Right atrium auricular region (tissue), 2 donors: ENCODE measurements at places on chromosomes 6 and 20.

- peak; percentile 62 for DNase-seq
Measured at GRCh38 chr6:33642897-33643296, 21.8 kb downstream of the ITPR3 start.

GRCh38 chr6:120112980-120113379, 763.4 kb upstream of the MAN1A1 start:
- DNase-seq: no peak

GRCh38 chr20:10565191-10565921, 108.4 kb downstream of the JAG1 start:
- DNase-seq: no peak

DNA sequence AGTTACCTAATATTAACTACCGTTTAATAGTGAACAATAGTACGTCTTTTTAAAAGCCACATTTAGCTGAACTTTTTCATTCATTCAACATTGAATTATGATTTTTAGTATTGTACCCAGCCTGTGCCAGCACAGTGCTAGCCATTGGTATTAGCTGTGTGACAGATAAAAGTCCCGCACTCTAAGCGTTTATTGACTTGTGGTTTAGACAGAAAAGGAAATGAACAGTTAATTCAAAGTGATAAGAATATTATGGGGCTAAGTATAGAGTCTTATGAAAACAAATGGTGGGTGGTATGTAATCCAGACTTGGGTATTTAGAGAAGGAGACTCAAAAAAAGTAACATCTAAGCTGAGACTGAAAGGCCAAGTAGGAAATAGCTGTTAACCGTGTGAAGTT, 202.3 kb downstream of the RPS12 start:
- DNase-seq: no peak

- peak; percentile 55 for DNase-seq
Measured at GRCh38 chr6:41056768-41057490, 3.9 kb downstream of the APOBEC2 start.

DNA sequence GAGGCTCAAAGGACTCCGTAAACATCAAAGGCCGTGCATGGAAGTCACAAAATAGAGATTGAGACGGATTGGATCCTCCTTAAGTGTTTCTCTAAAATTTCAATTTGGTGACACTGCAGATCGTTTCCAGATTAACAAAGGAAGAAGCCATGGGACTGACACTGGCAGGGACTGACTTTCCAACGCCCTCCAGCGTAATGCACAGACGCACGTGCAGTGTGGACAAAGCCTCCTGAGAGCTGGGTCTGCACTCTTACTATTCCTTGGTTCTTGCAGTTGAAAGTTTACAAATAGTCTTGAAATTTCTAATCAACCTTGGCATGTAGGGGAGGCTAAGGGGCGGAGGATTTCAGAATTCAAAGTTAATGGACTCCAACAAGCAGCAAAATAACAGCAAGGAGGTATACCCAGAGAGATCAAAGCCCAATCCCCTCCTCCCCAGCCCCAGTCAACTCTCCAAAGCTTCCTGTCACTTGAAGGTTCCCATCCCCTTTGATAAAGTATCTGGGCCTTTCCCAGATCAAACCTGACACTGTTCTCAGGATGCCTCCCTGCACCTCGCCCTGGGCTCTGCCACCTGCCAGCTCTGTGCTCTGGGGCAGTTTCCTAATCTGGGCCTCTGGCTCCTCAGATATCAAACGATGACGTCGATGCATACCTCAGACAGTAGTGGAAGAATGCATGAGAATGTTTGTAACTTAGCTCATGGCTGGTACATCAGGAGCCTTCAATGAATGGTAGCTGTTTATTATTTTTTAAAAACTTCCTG, 106.5 kb upstream of the TRAF3IP2 start:
- peak; percentile 58 for DNase-seq

DNA sequence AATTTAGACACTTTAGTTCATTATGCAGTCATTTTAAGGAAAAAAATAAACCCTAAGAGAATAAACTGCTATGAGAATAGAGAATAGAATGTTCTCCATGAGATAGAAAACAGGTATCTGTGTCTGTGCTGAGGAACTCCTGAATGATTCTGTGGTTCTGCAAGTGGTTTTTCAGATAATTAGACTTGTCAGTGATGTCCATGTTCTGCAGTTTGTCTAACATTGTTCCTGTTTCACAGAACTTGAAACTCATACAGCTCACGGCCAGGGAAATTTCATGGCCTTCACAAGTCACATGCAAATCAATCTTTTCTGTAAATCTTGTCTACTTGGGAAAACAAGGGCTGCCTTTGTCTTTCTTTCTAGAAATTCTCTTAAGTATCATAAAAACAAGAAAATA, 73.4 kb upstream of the HMGCLL1 start:
- DNase-seq: no peak

- no peak for DNase-seq
Measured at GRCh38 chr6:20159781-20160540, 52.3 kb downstream of the MBOAT1 start.

GRCh38 chr6:22666021-22666420, 96.7 kb downstream of the HDGFL1 start:
- DNase-seq: no peak

DNA sequence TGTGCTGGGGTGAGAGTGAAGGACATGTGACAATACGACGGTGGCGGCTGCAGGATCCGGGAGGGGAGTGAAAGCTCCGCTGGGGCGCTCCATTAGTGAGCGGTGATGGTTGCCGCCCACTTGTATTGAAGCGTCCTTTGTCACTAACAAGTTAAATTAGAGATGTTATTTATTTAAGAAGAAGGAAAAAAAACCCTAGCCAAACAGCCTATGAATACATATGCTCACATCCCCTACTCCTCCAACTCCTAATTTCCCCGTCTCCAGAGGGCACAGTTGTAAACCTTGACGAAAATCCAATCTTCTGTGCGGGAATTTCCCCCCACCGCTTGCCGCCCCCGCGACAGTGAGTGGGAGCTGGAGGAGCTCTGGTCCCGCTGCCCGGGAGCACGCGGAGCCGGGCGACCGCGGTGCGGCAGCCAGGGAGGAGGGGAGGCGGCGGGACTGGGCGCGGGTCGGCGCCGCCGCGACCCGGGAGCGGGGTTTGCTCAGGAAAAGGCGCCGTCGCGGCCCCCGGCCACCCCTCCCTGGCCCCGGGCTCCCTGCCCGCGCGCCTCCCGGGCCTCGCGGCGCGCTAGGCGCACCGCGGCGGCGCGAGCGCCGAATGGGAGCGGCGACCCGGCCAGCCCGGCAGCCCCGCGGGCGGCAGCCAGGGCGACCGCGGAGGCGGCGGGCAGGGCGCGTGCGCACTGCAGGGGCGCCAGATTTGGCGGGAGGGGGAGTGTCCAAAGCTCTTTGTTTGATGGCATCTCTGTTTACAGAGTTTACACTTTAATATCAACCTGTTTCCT, at the start of gene MYB:
Gene MYB (plus strand): TSS at position 767 of the 791 bp plus-strand sequence. CDS start 206 bp downstream, outside the sequence.
- DNase-seq: no peak

GRCh38 chr20:63619505-63619904, 7.4 kb downstream of the GMEB2 start:
- no peak for DNase-seq

GRCh38 chr6:73532293-73532692, 11.5 kb upstream of the EEF1A1 start:
- DNase-seq: no peak

DNA sequence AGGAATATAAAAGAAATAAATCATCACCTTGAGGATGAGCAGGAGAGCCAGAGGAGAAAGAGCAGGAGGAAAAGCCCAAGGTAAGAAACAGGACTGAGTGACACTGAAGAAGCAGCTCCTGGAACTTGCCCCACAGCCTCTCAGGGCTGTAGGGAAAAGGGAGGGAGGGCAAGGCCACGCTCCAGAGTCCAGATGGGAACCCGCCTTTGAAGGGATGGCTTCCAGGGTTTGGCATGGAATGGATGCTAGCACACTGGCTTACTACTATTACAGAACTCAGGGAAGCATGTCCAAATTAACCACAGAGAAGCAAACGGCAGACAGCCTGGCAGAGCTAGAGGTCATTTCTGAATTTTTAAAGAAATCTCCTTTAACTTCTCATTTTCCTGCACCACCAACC, 26.8 kb downstream of the RALGAPA2 start:
- DNase-seq: no peak

- DNase-seq: no peak
Measured at GRCh38 chr6:37204014-37204751, 34.2 kb downstream of the PIM1 start.

DNA sequence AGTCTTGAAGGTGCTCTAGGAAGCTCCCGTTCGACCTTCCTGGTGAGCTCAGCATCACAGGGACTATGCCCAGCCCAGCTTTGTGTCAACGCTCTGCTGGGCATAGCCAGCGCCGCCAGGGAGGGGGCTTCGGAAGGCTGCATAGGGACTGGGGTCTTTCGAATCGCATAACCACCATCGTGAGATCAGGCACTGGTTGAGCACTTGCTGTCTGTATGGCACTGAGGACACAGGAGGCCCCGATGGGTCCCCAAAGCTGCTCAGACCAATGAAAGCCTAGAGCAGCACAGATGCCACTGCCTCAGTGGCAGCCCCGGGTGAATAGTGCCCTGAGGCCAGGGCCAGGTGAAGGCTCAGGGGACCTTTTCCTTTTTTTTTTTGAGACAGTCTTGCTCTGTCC, 96.7 kb downstream of the TAF4 start:
- no peak for DNase-seq

DNA sequence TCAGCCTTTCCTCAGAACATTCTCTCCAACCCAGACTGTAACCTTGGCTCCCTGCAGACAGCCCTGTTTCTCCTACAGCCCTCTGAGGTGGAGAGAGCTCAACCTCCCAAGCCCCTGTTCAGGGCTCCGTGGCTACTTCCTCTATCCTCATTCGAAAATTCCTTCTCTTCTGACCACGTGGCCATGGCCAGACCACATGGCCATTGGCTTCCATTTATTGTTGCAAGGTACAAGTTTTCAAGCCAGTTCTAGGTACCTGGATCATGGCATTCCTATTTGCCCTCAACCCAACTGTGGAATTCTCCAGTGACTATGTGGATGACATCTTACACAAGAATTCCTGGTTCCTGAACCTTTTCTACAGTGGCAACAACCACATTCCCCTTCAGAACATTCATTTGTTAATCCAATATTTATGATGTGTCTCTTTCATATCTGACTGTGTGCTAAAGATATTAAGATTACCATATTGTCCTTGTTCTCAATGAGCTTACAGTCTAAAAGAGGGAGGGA, 161.9 kb downstream of the GMPR start:
- no peak for DNase-seq

DNA sequence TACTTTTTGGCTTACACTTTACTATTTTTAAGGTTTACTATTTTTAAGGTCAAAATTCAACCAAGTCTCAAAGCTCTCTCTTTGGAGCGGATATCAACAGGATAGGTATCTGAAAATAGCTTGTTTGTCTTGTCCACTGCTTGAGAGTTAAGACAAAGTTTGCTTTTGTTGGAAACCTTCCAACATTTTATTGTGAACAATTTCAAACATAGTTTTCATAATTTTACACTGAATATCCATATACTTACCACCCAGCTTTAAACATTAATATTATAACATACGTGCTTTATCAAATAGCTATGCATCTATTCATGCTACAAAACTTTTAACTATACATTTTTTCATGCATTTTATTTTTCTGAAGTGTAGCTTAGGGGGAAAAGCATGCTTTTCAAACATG, 109.9 kb downstream of the FYN start:
- no peak for DNase-seq

DNA sequence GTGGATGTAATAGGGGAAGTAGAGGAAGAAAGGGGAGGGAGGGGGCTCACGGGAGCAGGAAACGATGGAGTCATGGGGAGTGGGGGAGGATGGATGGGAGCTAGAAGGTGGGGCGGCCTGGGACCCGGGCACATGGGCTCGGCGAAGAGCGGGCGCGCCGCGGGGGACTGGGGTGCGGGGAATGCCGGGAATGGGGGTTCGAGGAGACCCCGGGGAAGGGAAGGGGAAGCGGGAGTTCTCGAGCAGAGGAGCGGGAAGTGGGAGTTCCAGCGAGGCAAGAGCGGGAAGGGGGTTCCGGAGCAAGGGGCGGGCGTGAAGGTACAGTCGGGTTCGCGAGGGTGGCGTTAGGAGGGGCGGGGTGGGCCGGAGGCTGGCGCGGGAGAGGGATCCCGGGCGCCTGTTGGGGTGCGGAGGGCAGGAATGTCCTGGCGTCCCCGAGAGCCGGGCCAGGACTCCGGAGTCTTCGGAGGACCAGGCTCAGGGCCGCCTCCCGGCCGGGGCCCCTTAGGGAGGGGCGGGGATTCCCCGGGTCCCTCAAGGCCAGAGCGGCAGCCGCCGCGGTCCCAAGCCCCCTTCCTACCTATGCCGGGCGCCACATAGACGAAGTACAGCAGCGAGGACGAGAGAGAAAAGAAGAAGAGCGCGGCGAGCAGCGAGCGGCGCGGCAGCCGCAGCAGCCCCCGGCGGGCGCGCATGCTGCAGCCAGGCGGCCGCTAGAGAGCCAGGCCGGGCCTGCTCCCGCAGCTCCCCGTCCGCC, 504 bp downstream of the B4GALT5 start:
- no peak for DNase-seq

GRCh38 chr6:34829137-34829536, 37.3 kb downstream of the BLTP3A start:
- no peak for DNase-seq

- DNase-seq: no peak
Measured at GRCh38 chr6:100719883-100720682, 161.0 kb downstream of the ASCC3 start.

DNA sequence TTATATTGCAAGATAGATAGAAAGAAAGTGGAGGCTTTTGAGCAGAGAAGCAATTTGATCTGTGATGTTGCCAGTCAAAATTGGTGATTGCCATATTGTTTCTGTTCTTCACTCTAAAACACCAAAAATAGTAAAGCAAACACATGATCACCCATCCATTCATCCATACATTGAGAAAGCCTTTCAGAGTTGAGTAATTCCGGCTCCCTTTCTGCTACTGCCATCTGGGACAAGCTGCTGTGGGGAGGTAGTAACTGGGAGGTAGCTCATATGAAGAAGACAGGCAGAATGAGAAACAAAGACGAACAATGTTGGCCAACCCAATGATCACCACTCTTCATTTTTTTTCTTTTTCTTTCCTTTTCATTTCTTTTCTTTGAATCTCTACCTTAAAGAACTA, 51.1 kb upstream of the HBS1L start:
- DNase-seq: no peak

DNA sequence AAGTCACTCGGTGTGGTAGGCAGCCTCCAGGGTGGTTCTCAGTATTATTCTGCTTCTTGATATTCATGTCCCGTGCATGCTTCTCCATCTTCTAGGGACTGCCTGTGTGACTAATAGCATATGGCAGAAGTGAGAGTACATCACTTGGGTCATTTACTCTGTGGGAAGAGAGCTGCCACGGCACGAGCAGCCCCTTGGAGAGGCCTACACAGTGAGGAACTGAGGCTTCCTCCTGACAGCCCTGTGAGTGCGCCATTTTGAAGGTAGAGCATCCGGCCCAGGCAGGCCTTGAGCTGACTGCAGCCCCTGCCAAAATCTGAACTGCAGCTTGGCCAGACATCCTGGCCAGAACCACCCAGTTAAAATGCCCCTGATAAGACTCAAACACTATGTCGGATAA, 17.3 kb upstream of the MCUR1 start:
- no peak for DNase-seq
